ENCODE measurements at places on chromosomes 11 and 22.

DNA sequence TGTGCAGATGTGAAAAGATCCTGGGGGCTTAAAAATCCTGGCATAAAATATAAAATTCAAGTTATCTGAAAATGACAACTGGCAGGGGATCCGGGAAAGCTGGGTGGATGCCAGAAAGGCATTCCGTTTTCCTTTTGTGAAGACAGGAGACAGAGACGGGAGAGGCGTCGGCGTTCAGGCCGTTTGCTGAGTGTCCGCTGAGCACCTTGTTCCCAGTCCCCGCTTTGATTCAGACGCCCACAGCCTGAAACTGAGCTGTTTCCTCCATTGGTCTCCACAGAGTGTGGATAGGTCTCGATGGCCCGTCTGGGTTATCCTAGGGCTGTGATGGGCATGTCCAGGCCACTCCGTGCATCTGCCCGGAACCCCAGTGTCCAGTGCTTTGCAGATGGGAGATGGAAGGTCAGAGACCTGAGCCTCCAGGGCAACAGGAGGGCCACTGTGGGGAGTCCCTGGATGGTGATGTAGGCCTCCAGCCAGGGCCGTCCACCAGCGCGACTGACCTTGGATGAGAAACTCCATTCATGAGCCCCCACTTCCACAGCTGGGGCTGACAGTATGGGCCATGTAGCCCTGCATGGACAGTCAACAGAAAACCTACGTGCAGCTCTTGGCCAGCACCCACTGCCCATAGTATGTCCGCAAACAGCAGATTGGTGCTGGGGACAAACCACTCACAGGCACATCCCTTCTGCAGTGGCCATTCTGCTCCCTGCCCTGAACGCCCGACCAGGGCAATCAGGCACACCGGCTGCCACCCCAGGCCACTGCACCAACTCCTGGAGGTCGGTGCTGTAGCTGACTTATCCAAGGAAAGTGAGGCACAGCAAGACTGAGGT is 11.6 kb downstream of the MRGPRF start:
- no peak for DNase-seq

DNA sequence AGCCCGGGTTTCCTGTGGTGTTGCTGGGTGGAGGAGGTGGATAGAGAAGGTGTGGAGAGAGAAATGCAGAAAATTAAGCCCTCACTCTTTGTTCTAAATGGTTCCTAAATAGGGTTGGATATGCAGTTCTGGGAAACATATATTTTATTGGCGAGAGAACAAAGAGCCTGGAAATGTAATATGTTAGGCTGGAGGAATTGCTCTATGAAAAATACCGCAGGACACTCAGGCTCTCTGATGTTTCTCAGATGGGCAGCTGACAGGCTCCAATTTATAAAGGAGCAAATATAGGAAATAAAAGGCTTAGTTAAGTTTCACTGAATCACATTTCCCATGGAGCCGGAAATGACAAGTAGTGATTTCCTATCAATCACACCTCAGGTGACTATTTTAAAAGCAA is 428.0 kb downstream of the TMEM135 start:
- no peak for DNase-seq

DNA sequence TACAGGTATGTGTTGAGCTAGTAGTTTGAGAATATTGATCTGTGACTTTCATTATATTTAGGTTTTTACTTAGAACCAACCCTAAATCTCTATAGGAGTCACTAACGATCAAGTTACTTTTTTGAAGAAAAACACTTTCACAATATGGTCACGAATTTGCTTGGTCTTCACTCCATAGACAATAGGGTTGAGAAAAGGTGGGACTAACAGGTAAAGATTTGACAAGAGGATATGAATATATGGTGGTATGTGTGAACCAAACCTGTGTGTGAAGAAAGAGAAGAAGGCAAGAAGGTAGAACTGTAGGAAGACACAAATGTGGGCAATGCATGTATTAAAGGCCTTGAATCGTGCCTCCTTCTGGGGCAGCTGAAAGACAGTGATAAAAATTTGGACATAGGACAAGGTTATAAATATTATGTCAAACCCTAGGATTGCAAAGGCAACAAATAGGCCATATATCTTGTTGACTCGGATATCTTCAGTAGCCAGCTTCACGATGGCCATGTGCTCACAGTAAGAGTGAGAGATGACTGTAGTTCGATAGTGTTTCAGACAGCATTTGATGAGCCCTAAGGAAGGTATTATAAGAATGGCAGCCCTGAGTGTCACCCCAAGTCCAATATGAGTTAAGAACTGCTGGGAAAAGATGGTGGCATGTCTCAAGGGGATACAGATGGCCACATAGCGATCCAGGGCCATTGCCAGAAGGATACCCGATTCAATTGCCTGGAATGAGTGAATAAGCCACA is 6.4 kb downstream of the OR52A5 start:
- DNase-seq: no peak

DNA sequence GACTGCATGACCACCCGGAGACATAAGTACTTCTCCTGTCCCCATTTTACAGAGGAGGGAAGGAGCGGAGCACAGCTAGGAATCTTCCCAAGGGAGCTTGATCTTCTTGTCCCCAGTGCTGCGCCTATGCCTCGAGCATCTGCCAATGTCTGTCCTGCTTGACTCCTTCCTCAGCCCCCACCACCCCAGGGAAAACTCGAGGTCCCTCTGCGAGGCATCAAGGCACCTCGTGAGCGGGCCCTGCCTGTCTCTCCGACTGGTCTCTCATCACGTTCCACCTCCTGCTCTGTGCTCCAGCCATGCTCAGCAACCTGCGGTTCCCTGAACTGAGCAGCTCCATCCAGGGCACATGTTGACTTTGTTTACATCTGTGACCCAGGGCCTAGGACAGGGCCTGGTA is 2.5 kb downstream of the NCF4 start:
- no peak for DNase-seq

DNA sequence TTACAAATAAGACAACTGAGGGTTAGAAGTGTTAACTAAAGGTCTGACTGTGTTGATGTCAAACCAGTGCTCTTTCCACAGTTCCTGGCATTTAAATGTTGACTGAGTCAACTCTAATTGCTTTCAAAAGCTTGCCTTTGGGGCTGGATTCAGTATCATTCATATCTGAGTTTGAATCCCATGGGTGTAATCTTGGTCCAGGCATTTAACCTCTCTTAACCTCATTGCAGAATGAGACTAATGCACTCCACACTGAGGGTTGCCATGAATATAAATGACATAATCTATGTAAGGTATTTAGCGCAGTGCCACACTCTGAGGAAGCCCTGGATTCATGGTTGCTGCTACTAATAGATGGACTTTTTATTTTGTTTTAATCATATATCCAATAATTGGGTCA is 274.3 kb downstream of the DDX10 start:
- DNase-seq: no peak

DNA sequence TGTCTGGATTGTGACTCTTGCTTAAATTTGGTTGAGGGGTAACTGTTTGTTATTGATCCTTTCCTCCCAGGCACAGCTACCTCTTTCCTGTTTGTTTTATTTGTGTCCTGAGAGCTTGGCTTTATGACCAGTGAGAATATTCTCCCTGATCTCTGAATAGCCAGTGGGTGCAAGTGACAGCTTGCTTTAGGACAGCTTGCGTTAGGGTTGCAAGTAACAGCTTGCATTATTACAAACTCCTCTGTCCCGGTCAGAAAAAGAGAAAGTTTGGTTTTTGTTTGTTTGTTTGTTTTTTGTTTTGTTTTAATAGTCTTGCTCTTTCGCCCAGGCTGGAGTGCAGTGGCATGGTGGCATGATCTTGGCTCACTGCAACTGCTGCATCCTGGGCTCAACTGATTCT is 3.3 kb upstream of the KLHL22 start:
- DNase-seq: no peak

GRCh38 chr22:46162285-46162684 is 12.0 kb downstream of the PPARA start:
- no peak for DNase-seq

GRCh38 chr11:34075178-34075820 is 23.8 kb downstream of the CAPRIN1 start:
- DNase-seq: no peak

DNA sequence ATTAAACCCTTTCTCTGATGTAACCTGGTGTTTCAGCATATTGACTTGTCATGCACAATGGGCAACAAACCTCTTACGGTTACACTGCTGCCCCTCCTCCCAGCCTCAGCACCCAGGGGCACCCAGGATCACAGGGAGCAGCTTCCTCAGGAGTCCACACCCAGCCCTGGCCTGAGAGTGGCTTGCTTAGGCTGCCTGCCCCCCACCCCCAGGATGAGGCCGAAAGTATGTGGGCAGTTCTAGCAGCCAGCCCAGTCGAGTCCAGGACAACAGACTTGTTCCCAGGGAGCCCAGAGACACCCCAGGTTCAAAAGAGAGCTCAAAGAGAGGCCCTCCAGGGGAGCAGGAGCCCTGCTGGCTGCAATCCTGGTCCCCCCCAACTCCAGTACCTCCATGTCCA is 108.1 kb upstream of the THY1 start:
- DNase-seq: no peak

DNA sequence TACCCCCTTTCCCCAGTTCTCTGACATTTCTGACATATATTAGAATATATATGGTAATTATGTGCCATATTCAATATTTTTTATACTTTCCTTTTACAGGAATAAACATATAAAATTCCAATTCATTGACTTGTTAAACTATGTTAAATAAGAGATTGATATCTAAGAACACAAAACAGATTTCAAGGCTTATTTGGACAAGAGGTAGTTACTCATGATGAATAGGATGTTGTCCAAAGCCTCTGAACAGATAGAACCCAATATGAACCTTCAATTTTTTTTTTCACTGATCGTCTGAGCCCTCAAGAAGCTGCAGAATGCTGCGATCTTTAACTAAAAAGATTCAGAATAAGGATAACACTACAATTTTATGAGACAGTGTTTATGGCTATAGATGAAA is 340.3 kb downstream of the LUZP2 start:
- DNase-seq: no peak

- DNase-seq: no peak
Measured at GRCh38 chr11:47887910-47888569, 39.9 kb upstream of the NUP160 start.

- no peak for DNase-seq
Measured at GRCh38 chr11:66958956-66959274, 732 bp upstream of the PC start.

GRCh38 chr11:41020259-41020658 is 439.2 kb downstream of the LRRC4C start:
- DNase-seq: no peak

DNA sequence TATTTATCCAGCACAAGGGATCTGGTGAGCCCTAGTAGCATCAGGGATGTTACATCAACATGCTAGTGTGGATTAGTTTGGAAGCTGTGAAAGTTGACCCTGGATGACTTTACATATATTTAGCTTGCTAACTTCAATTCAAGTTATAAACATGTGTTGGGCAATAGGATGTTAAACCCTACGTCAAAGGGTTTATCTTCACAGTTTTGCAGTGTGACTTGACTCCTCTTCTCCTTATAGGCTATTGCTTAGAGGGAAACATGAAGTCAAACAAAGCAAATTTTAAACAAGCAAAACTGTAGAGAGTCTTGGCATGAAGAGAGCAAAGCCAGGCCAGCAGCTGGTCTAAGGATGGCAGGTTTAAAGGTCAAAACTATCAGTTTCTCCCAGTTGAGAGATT is 11.3 kb upstream of the CTSC start:
- no peak for DNase-seq

- DNase-seq: no peak
Measured at GRCh38 chr22:47435204-47435487, 672.7 kb downstream of the TBC1D22A start.

- DNase-seq: no peak
Measured at GRCh38 chr11:67366546-67366945, 6.9 kb downstream of the CLCF1 start.

DNA sequence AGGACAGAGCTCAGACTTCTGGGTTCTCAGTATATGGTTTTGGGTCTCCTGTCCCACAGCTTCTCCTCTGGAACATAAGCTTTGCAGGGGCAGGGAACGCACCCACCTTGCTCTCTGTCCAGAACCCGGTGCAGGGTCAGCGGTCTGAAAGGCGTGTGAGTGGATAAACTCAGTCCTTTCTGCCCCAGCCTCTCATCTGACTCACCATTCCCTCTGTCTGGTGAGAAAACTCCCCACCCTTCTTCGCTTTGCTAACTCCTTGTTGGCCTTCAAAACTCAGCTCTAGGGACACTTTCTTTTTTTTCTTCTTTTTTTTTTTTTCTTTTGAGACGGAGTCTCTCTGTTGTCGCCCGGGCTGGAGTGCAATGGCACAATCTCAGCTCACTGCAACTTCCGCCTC is 68.9 kb upstream of the NUP50 start:
- DNase-seq: no peak

GRCh38 chr22:34842630-34843029 is 223.3 kb upstream of the ISX start:
- no peak for DNase-seq

DNA sequence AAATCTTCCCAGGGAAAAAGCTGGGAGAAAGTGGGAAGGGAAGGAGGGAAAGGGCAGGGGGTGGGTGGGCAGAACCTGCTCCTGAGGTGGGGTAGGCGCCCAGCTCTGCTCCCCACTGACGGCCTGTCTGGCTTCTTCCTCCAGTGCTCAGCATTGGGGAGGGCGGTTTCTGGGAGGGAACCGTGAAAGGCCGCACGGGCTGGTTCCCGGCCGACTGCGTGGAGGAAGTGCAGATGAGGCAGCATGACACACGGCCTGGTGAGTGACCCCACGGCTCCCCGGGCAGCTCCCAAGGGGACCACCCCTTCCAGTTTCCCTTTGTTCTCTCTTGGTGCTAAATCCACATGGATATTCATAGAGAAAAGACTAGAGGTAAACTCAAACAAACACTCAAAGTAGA is 25.9 kb downstream of the SHANK3 start:
- DNase-seq: no peak

DNA sequence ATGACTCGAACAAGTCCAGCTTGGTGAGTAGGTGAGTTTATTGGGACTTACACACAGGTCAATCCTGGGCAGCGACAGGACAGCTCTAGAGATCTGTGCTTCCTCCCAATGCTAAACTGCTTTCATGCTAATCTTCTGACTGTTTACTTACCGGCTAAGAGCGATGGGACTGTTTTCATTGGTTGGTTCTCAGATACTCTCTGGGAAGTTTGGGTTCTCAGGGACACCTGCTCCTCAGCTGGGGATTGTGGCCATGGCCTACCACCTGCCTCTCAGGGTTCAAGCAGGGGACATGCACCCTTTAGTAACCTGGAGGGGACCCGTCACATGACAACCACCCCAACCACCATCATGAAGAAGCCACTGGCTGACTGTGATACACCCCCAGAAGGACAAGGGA is 13.1 kb downstream of the APOL2 start:
- no peak for DNase-seq

DNA sequence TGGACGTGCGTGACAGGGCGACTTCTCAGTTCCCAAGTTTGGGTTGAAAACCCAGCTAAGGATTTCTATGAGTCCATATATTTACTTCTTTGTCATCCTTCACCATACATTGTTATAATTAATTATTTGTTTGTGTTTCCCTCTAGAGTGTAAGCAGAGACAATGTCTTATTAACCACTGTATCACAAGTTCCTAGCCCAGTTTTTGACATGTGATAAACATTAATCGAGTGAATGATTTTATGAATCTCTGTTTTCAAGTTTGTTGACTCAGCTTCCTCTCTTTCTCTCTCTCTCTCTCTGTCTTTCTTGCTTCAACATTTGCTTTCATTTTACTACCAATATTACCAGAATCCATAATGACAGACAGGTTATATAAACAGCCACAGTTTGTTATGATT is 1259.6 kb upstream of the TENM4 start:
- no peak for DNase-seq

GRCh38 chr11:83659466-83659865 is 373.3 kb upstream of the CCDC90B start:
- DNase-seq: no peak

GRCh38 chr11:12273618-12273995 is 103.8 kb upstream of the PARVA start:
- no peak for DNase-seq

All from CD4-positive, alpha-beta T cell treated with Interleukin-2 at 100 ng/mL for 4 hours (primary cell).